ENCODE measurements at places on chromosomes 13 and 19.

- DNase-seq = no peak
Measured at GRCh38 chr13:79432992-79433391, 26.9 kb upstream of the RBM26 start.

DNA sequence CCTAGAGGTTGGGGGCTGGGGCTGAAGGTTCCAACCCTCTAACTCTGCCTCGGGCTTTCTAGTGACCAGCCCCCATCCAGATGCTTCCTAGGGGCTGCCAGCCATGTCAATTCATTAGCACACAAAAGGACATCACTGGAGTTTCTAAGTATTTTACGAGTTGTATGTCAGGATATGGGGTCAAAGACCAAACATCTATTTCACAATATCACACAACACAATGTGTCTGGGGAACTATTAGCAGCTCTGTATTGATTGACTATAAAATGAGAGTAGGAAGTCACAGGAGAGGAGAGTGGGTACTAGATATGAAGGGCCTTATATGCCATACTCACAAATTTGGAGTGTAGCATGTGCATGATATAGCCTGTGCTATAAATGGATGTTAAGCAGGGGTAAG lies 42.1 kb downstream of the LPAR6 start:
- no peak for DNase-seq

DNA sequence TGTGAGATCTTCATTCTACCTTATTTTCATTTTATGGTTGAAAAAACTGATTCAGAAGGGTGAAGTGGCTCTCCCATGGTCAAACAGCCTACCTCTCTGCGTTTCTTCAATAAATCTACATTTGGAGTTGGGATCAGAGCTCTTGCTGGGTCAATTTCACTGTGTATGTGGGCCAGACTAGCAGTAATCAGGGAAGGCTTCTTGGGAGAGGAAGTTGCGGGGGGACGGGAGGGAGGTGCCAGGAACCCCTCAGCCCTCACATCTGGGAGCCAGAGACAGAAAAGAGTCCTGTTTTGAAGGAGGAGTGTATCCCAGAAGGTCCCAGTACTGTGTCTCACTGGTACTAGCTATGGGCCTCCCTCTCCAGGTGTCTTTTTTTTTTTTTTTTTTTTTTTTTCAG lies 934 bp downstream of the KXD1 start:
- no peak for DNase-seq

GRCh38 chr19:56687031-56687430 lies 15.5 kb upstream of the ZNF835 start:
- DNase-seq = no peak

DNA sequence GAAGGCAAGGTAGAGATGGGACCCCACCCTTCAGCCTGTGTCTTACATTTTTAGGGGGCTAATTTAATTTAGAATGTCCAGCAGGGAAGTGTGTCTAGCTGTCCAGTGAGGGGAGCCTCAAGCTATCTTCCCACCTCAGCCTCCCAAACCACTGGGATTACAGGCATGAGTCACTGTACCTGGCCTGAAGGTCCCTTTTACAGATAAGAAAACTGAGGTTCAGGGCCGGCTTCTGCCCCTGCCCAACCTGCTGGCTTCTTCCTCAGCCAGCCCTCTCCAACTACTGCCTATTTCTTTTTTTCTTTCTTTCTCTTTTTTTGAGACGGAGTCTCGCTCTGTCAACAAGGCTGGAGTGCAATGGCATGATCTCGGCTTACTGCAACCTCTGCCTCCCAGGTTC lies 19.4 kb upstream of the HOMER3 start:
- no peak for DNase-seq

- no peak for DNase-seq
Measured at GRCh38 chr19:15199661-15200552, 888 bp downstream of the NOTCH3 start.

DNA sequence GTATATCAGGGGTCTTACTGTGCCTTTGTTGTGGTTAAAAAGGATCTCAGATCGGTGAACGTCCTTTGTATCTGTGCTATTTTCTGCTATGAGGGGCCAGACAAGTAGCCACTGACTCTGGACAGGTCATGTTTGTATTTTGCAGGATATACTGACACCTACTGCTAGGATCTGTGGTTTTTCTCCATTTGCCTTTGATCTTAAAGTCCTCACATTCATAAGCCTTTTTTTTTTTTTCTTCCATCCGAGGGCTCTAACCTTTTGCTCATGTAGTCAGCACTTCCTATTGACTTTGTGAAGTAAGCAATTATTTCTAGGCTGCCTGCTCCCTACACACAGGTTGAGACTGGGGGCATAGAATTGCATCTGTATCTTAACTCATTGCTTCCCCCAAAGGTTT lies 106.2 kb downstream of the SLITRK5 start:
- no peak for DNase-seq

- DNase-seq = peak; percentile 31
Measured at GRCh38 chr13:80070024-80070703, 270.8 kb downstream of the SPRY2 start.

DNA sequence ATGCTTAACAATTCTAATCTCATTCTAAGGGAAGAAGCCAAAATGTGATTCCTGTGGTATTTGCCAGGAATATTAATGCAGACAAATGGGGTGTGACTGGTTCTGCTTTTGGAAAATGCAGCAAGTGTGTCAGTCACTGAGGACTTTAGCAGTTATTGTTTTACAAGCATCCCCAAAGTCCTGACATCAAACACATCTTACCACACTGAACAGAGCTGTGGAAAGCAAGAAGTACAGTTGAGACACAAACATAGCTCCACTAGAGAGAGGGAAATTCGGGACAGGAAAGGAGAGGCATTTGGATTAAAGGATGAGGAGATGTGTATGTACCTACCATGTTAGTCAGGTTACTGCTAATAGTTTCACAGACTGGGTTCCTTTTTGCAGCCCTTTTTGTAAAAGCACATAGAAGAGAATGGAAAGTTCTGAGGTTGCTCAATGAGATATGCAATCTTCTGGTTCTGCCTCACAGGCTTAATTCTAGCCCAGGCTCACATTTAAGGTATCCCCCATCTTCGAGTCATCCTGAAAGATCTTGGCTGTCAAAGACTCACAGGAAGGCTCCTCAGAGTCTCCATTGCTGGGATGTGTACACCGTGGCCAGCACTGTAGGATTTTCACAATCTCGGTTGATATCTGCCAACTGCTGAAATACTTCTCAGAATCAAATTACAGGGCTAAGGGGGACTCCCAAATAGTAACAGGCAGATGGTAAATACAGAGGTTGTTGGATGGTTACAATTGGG lies 316.6 kb downstream of the DNAJC15 start:
- no peak for DNase-seq

- no peak for DNase-seq
Measured at GRCh38 chr13:77477299-77477848, 58.1 kb upstream of the SCEL start.

GRCh38 chr19:48248081-48248833 lies 7.5 kb downstream of the CARD8 start:
- no peak for DNase-seq

- no peak for DNase-seq
Measured at GRCh38 chr19:5083547-5083965, 114.6 kb downstream of the KDM4B start.

GRCh38 chr19:937259-937694 lies 11.4 kb downstream of the ARID3A start:
- no peak for DNase-seq

DNA sequence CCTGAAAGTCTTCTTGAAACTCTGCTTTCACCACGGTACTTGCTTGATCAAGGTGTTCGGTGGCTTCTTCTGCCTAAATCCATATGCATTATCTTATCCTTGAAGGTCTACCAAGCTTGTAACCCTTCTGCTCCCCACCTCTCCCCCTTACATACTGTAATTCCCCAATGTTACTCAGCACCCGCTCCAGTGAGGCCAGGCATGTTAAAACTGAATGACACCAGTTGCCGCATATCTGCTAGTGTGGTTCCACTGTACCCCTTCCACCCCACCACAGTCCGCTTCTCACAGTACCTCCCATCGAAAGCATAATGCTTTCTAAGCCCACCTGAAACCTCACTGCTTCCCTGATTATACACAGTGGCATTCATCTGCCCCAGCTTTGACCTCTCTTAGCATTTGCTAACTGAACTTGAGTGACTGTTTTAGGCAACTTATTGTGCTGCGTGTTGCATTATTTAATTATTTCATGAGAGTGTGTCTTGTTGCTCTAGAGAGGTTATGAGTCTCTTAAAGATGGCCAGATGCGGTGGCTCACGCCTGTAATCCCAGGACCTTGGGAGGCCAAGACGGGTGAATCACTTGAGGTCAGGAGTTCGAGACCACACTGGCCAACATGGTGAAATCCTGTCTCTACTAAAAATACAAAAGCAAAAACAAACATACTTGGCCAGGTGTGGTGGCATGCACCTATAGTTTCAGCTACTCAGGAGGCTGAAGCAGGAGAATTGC lies 87.6 kb upstream of the MBNL2 start:
- no peak for DNase-seq

GRCh38 chr13:31441800-31442510 lies 242.2 kb downstream of the B3GLCT start:
- DNase-seq = no peak
